ENCODE measurements at places on chromosomes 2 and 18.

GRCh38 chr2:10009271-10009810, 34.0 kb upstream of the KLF11 start:
- DNase-seq, result no peak

DNA sequence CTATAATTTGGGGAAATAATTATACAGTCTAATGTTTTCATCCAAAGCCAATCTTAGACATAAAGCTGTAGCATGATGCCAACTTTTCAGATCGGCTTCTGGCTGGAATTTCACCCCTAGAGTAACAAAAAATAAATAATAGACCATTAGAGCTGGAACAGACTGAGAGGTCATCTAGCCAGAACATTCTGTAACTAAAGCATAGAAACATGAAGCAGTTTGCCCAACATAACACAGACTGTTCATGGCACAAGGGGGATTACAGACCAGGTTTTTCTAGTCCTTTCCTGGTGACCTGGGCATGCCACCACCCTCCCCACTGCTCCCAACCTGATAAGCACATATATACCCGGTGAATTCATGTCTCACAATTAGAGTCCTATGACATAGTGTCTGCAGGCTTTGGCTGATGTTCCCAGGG, 116.4 kb upstream of the PPP1CB start:
- DNase-seq, result no peak

- no peak for DNase-seq
These were observed 331.7 kb downstream of the PLCL1 start for GRCh38 chr2:198136142-198136541.

DNA sequence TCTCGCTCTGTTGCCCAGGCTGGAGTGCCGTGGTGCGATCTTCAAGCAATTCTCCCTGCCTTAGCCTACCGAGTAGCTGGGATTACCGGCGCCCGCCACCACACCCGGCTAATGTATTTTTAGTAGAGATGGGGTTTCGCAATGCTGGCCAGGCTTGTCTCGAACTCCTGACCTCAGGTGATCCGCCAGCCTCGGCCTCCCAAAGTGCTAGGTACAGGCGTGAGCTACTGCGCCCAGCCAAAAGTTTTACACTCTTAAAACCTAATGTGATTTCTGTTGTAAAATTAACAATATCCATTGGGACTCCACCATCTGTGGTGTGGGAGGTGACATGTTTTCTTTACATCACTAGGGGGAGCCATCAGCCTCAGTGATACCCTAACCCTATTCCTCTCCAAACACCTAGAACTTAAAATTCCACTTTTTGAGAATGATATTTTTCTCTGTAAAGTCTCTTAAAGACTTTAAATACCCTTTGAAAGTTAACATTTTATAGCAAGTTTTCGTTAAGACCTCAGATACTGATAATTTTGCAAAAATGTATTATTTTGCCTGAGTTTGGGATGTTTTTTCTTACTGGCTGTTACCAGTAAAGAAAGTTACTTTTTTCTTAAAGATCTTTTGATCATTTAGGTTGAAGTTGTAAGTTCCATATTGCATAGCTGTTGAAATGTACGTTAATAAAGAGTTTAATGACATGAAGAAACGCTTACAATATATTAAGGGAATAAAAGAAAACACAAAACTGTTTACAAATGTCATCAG, 11.6 kb upstream of the EIF2AK2 start:
- DNase-seq, result no peak

- DNase-seq, result no peak
These were observed 89.0 kb upstream of the BOD1L2 start for GRCh38 chr18:57057890-57058289.

DNA sequence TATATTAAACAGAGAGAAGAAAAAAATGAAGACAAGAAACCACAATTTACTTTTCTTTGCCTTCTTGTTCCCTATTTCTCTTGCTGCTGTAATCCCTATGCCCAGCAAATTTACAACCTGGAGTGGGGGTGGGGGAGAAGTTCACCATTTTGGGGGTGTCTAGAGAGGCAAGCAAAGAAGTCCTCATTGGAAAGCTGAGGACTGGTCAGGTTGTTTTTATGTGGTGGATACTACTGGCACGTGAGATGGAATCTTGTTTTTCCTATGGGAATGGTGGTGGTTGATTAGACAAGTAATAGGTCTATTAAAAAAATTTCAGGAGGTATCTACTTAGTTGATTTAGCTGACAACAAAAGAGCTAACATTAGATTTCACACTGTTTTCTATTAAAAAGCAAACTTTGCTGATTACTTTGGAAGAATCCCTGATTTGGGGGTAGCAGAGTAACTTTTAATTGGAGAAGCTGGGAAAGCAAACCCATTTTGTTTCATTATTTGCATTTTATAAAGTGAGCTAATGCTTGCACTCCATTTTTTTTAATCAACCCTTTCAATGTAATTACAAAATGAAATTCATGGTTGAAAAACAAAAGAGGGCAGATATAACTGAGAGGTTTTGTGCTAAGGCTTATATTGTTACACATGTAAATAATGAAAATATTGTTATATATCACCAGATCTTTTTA, 6.0 kb downstream of the POU3F3 start:
- no peak for DNase-seq

GRCh38 chr2:1480671-1481076, 67.4 kb downstream of the TPO start:
- DNase-seq, result no peak

- no peak for DNase-seq
These were observed 57.0 kb downstream of the BCL11A start for GRCh38 chr2:60496475-60496874.

GRCh38 chr18:3983351-3983969, 471.6 kb downstream of the DLGAP1 start:
- no peak for DNase-seq

- no peak for DNase-seq
These were observed 24.8 kb upstream of the GALNT14 start for GRCh38 chr2:31163011-31163539.

DNA sequence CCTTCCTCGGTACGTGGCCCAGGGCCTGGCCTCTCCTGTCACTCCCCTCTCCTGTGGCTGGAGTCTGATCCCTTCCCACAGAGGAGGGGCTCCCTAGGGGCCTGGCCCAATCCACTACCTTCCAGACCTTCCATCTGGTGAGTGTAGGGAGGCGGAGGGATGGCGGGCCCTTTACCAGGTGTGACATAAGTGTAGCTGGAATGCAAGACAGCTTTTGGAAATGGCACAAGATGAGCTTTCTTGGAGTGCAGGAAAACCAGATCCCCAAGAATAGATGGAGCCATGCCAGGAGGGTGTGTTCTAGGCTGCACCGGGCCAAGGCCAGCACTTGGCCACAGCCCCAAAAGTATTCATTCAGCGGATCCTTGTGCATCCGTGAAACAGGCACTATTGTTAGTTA, 30.1 kb downstream of the IGFBP5 start:
- DNase-seq, result no peak

DNA sequence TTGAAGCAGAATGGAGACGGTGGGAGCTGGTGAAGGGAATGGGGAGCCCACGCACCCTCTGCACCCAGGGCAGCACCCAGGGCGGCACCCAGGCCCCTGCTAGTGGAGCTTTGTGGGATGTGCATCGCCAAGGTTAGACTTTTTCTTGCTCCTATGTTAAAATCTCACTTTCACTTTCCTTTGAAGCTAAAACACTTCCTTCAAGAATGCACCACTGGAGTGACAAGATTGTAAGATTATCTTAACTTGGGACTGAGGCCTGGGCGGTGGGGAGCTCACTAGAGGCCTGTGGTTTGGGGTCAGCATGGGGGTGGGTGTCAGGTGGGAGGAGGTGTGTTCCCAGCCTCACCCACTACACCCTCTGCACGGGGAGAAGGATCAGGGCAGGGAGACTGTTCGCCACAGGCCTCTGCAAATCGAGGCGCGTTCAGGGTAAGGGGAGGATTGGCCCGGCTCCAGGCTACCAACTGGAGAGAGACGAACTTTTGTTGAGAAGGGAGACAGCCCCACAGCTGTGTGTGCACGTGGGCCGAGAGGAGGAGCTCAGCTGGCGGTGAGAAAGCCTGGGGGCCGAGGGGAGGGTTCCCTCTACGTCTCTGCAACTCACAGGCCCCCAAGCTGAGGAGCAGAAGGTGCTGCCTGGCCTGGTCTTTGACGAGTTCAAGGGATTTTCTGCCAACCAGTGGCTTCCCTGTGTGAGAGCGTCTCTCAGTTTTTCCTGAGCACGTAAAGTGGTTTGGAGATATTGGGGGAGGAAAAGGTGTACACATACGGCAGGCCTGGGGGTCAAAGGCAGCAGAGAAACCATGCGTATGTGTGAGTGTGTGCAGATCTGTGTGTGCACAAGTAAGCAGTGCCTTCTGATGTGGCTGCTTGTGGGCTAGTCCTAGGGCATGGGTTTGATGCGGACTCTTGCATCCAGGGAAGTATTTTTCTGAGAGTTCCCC, 147.7 kb downstream of the KLHL29 start:
- no peak for DNase-seq

DNA sequence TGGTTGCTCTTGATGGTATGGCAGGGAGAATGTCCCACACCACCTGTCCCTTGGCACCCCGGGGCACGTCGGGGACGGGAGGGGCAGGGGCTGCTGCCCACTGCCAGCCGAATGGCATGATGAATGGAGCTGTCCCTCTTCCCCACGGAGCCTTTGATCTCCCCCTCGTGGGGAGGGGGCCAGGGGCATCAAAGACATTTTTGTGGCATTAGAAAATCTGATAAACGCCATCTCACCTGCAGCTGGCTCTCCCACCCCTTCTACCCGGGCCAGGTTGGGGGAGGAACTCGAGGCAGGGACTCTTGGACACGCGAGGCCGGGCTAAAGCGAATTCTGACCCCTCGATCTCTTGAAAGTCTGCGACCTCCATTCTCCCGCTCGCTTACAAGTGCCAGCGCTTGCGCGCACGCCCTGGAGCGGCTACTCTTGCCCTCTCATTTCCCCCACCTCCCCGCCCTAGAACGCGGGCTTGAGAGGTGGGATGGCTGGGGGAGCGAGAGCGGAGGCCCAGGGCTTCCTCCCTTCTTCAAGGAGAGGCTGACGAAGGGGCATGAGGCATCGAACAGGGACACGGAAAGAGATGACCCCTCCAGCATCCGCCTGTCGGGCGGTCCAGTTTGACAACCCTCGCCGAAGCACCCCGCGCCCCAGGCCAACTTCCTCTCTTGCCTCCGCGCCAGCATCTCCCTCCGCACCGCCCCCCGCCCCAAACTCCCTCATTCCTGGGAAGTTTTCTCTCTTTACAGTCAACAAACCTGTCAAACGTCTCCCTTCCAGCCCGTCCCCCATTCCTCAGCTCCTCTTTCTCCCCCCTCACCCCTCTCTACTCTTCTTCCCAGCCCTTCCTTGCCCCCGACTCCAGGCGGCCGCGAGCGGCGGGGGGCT, 692 bp upstream of the WNT6 start:
- DNase-seq, result no peak

- DNase-seq, result no peak
These were observed 51.4 kb upstream of the MRPL33 start for GRCh38 chr2:27720004-27720551.

- peak; percentile 27 for DNase-seq
These were observed 2.0 kb downstream of the LMAN2L start for GRCh38 chr2:96737831-96738230.

GRCh38 chr2:70790136-70790828, at the start of gene FIGLA:
Gene FIGLA, minus strand, starts transcription at chr2:70790643. Its CDS starts 5 bp downstream, at chr2:70790638.
- DNase-seq, result no peak

GRCh38 chr2:241576293-241576654, 17.7 kb downstream of the BOK start:
- peak; percentile 73 for DNase-seq

- DNase-seq, result no peak
These were observed 147.6 kb downstream of the LTBP1 start for GRCh38 chr2:33094303-33094702.

DNA sequence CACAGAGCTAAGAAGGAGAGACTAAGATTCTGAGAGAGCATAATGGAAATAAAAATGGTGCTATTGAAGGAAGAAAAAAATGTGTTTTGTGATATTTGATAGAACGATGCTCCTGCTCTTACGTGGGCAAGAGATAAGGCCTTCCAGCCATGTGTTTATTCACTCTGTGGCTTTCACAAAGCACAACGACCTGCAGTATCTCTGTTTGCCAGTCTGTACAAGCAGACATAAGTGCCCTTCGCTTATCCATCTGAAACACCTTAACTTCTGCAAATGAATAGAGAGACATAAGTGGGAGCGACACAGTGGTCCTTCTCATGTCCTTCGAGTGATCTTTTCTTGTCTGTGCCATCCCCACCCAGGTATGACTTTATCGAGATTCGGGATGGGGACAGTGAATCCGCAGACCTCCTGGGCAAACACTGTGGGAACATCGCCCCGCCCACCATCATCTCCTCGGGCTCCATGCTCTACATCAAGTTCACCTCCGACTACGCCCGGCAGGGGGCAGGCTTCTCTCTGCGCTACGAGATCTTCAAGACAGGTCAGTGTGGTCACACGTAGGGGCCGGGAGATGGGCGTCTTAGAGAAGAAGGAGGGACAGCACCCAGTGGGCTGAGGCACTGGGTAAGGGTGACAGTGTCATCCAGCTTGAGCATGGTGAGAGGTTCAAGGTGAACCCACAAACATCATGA, 33.7 kb downstream of the NRP2 start:
- no peak for DNase-seq

Measured in posterior cingulate gyrus (tissue), 11 donors.